ENCODE measurements at places on chromosomes 11 and 22.

- no peak for DNase-seq
These were observed 2.9 kb upstream of the SLC6A5 start for GRCh38 chr11:20596205-20597153.

DNA sequence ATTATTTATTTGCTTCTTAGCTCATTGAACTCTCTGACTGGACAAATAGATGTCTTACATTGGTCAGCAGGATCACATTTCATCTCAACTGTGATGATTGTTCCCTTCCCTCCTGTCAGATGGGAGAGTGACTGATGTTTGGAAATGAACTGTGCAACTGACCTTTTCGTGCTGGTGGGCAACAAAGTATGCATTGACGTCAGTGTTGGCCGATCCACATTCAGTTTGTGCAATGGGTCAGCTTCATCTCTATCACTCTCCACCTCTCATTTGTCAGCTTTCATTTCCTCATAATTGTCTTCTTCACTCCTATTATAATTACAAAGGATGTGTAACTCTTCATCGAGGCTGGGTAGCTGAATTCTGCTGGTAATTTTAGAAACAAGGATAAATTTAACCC, 71.3 kb downstream of the PPP2R1B start:
- no peak for DNase-seq

GRCh38 chr11:113690619-113691569, 15.2 kb downstream of the TMPRSS5 start:
- no peak for DNase-seq

GRCh38 chr11:47314992-47315391, 37.5 kb downstream of the MYBPC3 start:
- DNase-seq, result no peak

DNA sequence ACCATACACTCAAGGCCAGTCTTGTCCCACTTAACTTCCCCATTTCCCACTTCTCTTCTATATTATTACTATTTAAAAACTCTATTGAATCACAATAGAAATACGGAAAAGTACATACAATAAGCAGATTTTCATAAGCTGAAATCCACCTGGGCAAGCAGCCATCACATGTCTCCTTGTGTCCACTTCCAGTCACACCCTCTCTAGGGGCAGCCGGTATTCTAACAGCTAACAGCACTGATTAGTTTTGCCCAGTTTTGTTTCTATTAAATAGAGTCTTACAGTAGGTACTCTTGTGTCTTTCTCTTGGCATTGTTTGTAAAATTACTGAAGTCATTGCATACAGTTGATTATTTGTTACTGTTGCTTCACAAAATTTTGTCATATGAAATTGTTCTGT, 37.8 kb downstream of the PPP6R3 start:
- no peak for DNase-seq

DNA sequence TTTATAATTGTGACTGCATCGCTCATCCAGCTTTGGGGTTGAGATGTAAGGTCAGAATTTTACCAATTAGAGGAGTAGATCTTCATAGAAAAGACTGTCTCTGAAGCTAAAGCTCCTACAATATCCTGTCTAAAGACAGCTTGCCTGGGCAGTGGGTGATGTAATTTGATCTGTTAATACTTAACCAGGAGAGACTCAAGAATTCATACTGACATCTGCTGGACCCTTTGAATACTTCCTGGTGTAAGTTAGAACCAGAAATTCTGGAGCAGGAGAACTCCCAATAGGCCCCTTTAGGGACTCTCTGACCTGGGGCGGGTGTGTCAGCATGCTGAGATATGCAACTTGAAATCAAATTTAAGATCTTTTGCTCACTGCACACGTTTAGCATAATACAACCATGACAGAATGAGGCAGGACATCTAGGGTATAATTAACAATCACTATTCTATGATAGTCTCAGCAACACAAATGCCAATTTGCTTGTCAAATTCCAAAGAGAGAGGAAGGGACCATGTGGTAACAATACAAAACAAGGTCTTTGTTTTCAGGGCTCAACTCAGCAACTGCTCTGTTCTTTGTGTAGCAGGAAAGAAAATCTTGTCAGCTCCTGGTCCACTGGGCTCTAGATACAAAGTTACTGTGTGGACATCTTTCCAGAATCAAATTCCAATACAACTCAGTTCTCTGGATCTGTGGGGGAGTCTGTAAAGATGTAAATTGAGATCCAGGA, 143.9 kb downstream of the INSC start:
- DNase-seq, result peak; percentile 47

DNA sequence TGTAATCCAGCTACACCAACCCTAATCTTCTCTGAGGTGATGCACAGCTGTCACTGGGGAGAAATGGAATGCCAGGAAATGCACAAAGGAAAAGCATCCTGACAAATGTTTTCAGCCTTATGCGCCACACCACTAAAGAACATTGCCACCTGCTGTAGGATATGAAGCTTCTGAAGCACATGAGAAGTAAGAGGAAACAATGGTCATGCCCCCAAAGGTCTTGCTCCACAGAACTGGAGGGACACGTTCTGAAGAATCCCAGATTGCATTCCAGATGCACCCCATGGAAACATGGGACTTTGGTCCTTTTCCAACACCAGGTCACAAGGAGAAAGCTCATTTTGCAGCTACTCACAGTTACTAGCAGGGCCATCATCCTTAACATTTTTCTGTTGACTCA, 48.7 kb upstream of the ZBED5 start:
- no peak for DNase-seq

GRCh38 chr11:70487160-70487559, 88.8 kb downstream of the CTTN start:
- no peak for DNase-seq

DNA sequence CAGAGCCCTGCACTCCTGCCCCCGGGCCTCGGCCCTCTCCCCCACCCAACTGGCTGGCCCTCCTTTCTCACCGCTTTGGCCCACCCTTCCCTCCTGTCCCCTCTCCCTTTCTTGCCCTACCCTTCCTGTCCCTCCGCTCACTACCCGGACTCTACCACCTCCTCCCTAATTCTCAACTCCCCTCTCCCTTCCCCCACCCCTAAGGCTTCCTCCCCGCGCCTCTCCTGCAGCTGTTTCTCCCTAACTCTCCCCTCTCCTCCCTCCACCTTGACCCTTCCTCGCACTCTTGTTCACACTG, 421 bp downstream of the SLC15A3 start:
- DNase-seq, result no peak

- DNase-seq, result no peak
These were observed 111.6 kb downstream of the USP35 start for GRCh38 chr11:78300108-78300839.

DNA sequence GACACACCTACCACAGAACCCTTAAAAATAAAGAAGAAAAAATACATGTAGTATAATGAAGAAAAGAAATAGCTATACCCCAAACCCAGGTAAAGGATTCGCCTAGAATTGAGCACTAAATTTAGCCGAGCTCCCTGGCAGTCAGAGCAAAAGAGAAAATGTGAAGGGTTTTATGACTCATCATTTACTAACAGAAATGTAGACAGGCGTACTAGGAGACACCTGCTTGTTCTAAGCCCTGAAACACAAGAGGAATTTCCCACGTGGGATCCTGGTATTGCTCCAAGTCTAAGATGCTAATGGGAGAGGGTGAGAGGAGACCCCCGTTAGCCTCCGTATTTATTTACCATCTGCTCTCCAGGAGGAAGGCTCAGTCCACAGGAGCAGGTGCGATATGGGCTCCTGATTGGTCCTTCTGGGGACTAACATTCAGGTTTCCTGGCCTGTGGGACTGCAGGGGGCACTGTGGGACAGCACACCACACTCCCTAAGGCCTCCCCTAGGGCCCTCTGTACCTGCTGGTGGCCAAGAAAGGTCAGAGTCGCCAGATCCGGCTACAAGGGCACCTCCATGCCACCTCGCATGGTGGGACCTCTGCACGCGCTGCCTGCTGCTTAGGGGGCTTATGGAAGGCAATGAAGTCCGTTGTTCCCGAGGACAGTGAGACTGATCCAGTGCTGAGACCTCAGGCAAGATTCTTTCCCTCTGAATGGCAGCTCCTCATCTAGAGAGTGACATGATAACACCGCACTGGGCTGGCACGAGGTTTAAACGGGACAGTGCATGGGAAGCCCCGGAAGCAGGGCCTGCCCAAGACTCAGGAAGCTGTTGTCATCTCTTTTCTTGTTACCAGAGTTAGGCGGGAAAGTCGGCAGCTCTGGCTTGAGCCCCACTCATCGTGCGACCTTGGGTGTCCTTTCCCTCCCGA, 25.8 kb downstream of the KCNC1 start:
- peak; percentile 23 for DNase-seq

- no peak for DNase-seq
These were observed 52.1 kb downstream of the ALG9 start for GRCh38 chr11:111819161-111819828.

All from NCI-H1436 (cell line).